ENCODE measurements at places on chromosomes 6 and 20.

- no peak for DNase-seq
These were observed 1.1 kb upstream of the BEND6 start for GRCh38 chr6:56953597-56954402.

- DNase-seq, result no peak
These were observed 625.1 kb upstream of the IMPG1 start for GRCh38 chr6:76697585-76697984.

GRCh38 chr6:123896869-123897268 is 93.2 kb downstream of the NKAIN2 start:
- no peak for DNase-seq

DNA sequence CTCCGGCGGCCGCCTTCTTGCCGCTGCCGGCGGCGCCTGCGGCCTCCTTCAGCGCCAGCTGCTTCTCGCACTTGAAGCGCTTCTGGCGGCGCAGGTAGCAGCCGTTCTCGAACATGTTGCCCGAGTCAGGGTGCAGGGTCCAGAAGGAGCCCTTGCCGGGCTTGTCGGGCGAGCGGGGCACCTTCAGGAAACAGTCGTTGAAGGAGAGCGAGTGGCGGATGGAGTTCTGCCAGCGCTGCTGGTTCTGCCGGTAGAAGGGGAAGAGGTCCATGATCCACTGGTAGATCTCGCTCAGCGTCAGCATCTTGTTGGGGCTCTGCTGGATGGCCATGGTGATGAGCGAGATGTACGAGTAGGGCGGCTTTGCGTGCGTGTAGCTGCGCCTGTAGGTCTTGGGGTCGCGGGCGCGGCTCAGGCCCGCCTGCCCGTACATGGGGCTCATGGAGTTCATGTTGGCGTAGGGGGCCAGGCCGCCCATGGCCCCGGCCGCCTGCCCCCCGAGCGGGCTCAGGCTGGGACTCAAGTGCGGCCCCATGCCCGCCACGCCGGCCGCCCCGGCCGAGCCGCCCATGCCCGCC is 1.9 kb downstream of the FOXA2 start:
- no peak for DNase-seq

GRCh38 chr6:56911847-56912246 is 43.1 kb upstream of the BEND6 start:
- DNase-seq, result no peak

DNA sequence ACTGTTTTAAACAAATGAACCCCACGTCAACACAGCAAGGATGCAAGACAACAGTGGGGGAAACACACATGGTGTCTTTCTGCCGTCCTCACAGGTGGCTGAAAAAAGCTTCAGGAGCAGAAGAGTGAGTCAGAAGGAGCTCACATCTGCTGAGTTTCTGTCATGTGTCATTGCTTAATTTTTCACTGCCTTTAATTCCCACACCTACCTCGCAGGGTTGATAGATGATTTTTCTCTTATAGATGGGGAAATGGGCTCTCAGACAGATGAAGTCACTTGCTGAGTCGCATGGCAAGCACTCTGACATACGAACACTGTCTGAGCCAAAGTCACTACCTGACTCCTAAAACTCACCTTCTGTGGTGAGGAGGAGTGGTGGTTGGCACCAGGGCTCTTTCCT is 28.3 kb upstream of the CARMIL1 start:
- DNase-seq, result no peak

- no peak for DNase-seq
These were observed 37.1 kb downstream of the IGF2R start for GRCh38 chr6:160005861-160006540.

DNA sequence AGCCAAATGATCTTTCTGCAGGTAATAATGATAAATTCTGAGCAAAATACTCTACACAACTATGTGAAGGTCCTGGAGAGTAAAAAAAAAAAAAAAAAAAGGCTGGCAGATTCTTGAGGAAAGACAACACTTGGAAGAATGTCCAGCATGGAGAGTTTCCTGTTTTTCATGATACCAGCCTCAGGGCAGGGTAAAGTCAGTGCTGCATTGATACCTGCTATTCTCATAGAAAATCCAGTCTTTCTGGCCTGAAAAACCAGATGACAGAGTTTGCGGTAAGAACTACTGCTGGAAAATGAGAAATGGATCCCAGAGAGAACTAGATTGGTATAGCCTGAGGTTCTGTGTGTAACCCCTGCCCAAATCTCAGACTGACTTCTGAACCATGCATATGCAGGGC is 89.1 kb downstream of the AFG1L start:
- no peak for DNase-seq

DNA sequence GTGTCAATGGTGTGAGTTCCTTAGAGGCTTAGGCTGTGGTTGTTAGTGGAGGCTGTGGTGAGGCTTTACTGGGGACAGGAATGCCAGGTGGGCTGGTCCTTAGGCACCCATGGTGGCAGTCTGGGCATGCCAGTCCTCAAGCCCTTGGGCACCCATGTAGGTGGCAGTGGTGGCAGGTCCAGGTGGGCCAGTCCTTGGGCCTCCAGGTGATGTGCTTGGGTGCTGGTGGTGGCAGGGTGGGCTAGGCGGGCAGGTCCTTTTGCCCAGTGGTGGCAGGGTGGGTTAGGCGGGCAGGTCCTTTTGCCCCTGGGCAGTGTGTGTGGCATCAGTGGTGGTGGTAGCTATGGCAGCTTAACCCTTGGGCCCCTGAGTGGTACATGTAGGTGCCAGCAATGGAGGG is 133.8 kb downstream of the FLRT3 start:
- DNase-seq, result no peak

- DNase-seq, result no peak
These were observed 37.4 kb downstream of the KIAA1755 start for GRCh38 chr20:38222923-38223742.

DNA sequence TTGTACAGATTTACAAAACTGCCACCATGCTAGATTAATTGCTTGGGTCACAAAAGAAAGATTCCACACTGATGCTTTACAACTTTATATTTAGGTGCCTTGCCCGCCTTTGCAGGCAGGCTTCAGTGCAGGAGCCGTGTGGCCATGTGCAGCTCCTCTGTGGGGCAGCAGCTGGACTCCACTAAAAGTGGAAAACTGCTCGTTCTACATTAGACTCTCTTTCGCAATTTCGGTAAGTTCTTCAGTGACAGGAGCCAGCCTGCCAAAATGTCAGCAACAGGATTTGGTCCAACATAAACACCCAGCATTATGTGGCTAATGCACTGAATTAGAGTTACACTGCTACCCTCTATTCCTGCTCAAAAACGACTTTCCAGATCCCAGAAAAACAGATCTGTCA is 174.4 kb upstream of the KCNK16 start:
- no peak for DNase-seq

DNA sequence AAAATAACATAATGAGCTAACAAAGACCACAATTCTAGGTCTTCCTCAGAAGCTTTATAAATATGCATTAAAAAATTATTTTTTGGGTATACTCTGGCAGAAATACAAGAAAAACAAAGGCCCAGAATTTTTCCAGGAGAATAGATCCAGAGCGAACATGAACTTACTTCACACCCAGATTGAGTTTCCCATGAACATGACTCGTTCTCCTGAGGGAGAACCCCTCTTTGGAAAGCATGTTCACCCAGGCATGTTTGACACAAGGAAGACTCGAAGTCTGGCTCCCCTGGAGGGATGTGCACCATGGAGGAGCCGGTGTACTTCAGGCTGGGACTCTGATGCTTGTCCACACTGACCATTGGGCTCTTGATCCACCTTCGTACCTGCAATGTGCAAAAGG is 56.1 kb downstream of the SGK1 start:
- DNase-seq, result no peak

GRCh38 chr6:34075906-34076305 is 70.0 kb downstream of the GRM4 start:
- DNase-seq, result no peak

DNA sequence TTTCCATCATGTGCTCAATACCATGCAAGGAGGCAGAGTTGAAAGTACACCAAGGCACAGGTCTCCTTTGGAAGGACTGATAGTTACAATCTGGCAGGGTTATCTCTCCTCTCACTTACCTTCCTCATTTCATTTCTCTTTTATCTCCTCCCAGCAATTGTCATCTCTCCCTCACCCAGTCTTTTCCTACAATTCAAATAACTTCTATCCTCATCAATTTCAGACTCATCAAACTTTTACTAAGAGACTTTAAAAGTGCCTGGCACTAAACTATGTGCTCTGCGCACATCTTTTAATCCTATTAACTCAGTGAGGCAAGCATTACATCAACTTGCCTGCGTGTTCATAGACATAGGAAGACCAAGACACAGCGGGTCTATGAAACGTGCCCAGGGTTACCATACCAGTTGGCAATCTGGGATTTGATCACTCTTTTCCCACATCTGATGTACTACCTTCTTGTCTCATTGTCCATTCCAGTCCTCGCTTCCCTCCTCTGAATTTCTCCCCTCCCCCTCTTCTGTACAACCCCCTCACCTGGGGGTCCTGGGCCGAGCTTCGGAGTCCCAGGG is 1.2 kb downstream of the VARS1 start:
- DNase-seq, result no peak

DNA sequence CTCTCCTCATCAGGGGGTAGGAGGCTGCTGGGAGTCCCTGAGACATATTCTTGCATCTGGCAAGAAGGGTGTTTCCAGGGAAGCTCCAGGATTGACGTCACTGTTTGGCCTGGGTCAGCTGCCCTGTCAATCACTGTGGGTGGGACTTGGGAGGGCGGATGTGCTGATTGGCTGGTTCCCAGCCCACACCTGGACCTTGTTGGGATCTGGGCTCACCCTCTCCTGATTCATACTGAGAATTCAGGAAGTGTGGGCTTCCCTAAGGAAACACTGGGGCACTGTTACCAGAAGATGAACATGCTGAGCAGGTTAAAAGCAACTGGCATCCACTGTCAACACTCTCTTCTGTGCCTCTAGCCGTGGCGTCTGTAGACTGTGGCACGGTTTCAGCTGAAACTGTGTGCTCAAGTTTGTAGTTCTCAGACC is 36.5 kb downstream of the CDH26 start:
- DNase-seq, result peak; percentile 30

DNA sequence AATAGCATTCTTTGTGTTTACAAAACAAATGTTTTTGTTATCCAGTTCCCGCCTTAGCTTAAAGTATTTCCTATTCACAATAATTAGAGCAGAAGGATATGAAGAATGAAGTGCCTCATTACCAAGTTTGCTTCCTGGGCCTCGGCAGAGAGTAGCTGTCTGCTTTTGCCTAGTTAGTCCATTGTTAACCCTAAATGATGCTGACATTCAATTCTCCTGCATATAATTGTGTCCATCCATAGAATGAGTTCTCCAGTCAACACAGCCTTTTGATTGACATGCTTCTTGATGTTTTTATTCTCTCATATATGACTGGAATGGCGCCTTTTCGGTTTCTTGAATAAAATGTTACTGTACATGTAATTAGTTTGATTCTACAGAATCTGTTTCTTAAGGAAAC is 100.9 kb downstream of the MYB start:
- no peak for DNase-seq

- no peak for DNase-seq
These were observed 474.2 kb downstream of the KIF16B start for GRCh38 chr20:16098890-16099639.

- no peak for DNase-seq
These were observed 61.1 kb downstream of the ID4 start for GRCh38 chr6:19898141-19898740.

- peak; percentile 61 for DNase-seq
These were observed 113.1 kb downstream of the ADAT2 start for GRCh38 chr6:143337201-143337949.

DNA sequence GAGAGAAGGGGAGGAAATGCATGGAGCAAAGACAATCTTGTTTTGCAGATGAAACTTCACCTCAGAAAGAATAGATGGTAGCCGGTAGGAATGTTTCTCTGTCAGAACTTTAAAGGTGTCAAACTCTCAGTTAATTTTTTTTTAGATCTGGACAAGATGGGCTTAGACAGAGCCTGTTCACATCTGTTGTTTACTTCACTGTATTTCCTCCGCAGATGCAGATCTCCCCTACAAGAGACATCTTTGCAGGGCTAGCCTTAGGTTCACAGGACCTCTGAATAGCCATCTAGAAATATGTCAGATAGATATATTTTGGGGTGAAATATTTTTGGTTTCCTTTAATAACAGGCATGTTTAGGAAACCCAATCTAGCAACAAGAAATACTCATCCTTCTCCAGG is 12.1 kb upstream of the ZBP1 start:
- no peak for DNase-seq

GRCh38 chr20:63310265-63310991 is 17.4 kb downstream of the COL20A1 start:
- no peak for DNase-seq

DNA sequence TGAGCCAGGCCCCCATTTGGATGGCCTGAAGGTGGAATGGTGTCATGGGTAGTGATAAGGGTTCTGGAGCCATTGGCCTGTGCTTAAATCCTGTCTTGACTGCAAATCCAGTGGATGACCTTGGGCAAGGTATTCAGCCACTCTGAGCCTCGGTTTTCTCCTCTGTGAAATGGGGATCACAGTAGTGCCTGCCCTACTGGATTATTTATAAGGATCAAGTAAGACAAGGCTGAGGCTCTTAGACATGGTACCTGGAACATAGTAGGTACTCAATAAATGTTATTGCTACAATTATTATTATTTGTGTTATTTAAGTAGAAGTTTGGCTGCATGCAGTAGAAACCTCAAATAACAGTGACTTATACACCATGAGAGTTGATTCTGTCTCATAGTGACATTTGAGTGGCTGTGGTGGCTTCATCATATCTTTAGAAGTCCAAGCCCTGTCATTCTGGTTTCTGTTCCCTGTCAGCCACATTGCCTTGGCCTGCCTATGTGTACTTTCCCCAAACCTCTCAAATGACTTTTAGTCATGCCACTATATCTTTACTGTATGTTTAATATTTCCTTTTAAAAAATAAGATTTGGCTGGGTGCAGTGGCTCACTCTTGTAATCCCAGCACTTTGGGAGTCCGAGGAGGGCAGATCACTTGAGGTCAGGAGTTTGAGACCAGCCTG is 37.6 kb upstream of the CHMP4B start:
- DNase-seq, result no peak

DNA sequence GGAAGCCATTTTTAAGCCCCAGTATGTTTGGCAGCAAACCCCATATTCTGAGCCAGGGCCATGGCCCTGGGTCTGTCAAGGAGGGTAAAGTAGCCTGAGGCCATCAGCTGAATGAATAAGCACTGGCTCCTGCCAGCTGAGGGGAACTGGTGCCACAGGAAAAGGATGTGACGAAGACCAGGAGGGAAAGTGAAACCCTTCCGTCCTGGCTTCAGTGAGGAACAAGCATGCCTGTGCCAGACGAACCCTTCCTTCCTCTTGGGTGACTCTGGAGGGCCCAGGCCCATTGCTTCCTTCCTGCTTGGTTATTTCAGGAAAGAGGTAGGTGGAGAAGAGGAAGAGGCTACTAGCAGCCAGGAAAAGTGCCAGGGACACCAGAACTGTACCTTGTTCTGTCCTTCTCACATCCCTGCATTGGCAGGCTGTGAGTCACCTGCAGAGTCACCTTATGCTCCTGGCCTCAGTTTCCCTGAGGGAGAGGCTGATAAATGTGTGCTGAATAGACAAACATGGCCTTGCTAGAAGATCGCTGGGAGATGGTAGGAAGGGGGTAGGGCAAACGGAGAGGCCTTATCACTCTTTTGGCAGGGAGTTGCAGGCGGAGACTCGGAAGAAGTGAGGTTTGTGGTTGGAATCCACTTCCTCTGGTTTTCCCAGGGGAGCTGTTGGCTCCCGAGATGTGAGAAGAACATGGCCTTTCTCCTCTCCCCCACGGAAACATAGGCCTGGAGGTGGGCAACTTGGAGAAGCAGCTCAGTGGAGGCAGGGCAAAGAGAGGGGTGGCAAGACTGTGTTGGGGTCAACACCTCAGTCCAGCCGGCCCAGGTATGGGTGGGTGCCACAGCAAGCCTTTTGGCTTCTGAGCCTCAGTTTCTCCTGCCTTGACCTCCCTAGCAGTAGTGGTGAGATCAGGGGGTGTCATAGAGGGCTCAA is 37.4 kb downstream of the COX4I2 start:
- DNase-seq, result no peak

Measured in nephron progenitor cell (in vitro differentiated cells).